Chondrocyte (in vitro differentiated cells): ENCODE measurements at places on chromosomes 6 and 20. TPM values are rescaled to one million over a fixed set of nuclear protein-coding genes. Genes with fewer than 3 reads are reported as not detected.
A peak's percentile ranks its signal among the peaks of the same experiment; 100 is the strongest.

- DNase-seq = no peak
These were observed 118.7 kb downstream of the CEBPB start for GRCh38 chr20:50309280-50309763.

DNA sequence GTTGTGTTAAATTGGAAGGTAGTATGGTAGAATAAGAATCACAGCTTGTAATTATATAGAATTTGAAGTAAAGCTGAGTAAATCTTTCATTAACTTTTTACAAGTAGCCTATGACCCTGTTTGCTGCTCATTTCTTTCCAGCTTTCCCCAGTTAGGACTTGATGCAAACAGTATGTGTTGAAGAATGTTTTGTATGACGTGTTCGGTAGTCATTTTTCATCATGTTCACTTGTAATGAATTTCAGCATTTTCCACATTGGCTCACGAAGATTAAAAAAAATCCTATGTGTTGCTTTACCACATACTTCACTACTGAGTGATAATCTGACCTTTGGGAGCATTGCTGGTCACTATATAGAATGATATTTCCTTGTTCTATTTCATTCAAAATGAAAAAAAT, 162.4 kb downstream of the CDKAL1 start:
- DNase-seq = no peak

- DNase-seq = no peak
These were observed 117.8 kb downstream of the DACT2 start for GRCh38 chr6:168201799-168202198.

- peak; percentile 43 for DNase-seq
These were observed 32.6 kb downstream of the MDFI start for GRCh38 chr6:41670703-41671360.

DNA sequence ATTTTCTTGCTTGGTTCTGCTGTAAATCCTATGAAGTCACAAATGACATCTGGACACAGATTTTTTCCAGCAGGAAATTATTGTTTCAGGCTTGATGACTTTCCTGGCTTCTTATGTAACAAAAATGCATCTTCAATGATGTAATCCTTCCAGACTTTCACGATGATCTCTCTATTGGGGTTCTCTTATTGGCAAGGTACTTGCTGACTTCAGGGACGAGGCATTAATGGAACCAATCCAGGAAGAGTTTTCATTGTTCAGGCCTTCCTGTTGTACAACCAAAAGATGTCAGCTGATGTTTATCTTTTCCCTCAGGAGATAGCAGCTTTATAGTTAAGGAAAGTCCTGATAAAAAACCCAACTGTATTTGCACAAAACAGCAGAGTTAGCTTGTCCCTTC, 118.5 kb upstream of the MMS22L start:
- no peak for DNase-seq

- no peak for DNase-seq
These were observed 61.9 kb downstream of the GJA10 start for GRCh38 chr6:89956182-89956581.

The FAM217A gene
- total RNA-seq = not detected in 3 replicates

The PHACTR1 gene
- total RNA-seq = 2.1 to 3.7 TPM (median 2.5 TPM) in 3 replicates

The TCF21 gene
- total RNA-seq = not detected in 3 replicates

DNA sequence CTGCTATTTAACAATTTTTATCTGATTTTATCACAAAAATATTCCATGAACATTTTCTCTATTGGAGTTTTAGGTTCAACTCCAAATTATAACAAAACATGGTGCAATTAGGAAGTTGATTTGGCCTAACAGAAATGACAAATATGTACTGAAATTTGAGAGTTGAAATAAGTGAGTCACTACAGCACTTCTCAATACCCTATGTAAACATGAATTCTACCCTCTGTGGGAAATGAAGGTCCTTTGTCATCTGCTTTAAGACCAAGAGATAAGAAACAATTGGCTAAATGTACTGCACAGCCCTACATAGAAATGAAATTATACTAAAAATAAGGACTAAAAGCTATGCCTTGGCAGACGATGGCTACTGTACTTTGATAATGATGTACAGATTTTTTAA, 86.2 kb upstream of the BEND6 start:
- DNase-seq = no peak

The BACH2 gene
- 7.8 to 10.5 TPM (median 8.3 TPM) in 3 replicates for total RNA-seq

GRCh38 chr6:3510617-3511016, 53.8 kb upstream of the SLC22A23 start:
- no peak for DNase-seq

GRCh38 chr6:6683969-6684833, 95.7 kb downstream of the LY86 start:
- DNase-seq = no peak

DNA sequence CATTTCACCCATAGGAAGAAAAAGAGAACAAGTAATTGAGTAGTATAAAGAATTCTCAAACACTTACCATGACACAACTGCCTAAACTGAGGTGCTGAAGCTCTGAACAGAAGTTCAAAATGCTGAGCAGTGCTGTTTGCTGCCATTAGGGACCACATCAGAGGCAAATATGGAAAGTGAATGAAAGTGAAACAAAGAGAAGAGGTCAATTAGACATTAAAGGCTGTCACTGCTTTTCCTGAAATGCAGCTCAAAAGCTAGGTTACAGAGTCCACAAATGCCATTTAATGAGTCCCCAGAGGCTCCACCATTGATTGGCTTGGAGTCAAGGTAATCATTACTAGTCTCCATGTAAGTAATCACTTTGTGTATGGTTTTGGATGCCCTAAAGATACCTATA, 46.1 kb downstream of the POU3F2 start:
- DNase-seq = no peak

The SAPCD1 gene
- 1.3 to 2.4 TPM (median 1.4 TPM) in 3 replicates for total RNA-seq

DNA sequence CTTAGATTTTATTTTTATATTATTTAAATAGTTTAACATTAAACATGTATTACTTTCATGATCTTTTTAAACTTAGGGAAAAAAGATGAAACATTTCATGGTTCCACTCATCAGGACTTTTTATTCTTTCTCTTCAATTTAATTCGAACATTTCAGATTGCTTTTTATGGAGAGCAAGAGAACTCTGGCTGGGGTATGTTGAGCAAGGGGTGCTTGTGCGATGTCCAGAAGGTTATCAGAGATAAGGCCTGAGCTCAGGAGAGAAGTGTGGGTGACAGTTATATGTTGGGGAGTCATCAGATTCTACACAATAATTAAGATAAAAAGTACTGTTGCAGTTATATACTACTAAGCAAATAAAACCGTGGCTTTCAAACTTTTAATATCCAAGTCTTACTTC, 37.5 kb downstream of the FKBP5 start:
- no peak for DNase-seq

The CDH4 gene
- 0.48 to 1.1 TPM (median 0.99 TPM) in 3 replicates for total RNA-seq

The PAK5 gene
- not detected in 3 replicates for total RNA-seq

The KIF25 gene
- not detected in 3 replicates for total RNA-seq

- no peak for DNase-seq
These were observed 152.5 kb downstream of the IBTK start for GRCh38 chr6:82095091-82095490.

- no peak for DNase-seq
These were observed 20.2 kb downstream of the SF3B5 start for GRCh38 chr6:144075187-144075586.

- no peak for DNase-seq
These were observed 278 bp downstream of the UST start for GRCh38 chr6:148747145-148747470.

DNA sequence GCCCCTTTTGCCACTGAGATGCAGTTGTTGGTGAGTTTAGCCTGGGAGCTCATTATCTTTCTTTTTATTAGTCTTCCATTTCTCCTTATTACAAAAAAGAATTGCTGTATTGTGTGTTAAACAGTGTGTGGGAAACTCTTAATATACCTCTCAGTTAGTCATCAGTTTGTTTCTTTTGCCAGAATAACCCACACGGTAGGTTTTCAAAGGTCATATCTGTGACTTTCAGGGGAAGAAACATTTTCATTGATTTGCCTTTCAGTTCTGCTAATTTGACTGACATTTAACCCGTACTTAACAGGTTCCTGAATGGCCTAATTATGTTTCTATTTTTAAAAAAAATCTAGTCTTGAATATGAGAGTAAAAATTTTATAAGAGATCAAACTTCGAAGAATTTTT, 145.3 kb downstream of the KHDC1L start:
- DNase-seq = no peak

GRCh38 chr6:158684311-158684710, 34.5 kb downstream of the SYTL3 start:
- DNase-seq = no peak
